B cell (primary cell): ENCODE measurements at places on chromosomes 4 and X. TPM values are rescaled to one million over a fixed set of nuclear protein-coding genes. Genes with fewer than 3 reads are reported as not detected.

PAGE2B gene
- total RNA-seq, result 0.67 TPM in 1 of 2 replicates, not detected in the other

ADH1C gene
- not detected in 2 replicates for total RNA-seq

SORBS2 gene
- total RNA-seq, result 0.25 and 0.46 TPM in 2 replicates

PITX2 gene
- total RNA-seq, result not detected in 2 replicates
